Midbrain (tissue), 1 donor: ENCODE measurements at places on chromosomes 2 and 18.

GRCh38 chr2:60092781-60093180, 460.7 kb downstream of the BCL11A start:
- DNase-seq = no peak

GRCh38 chr2:46058140-46058539, 239.1 kb upstream of the EPAS1 start:
- DNase-seq = no peak

DNA sequence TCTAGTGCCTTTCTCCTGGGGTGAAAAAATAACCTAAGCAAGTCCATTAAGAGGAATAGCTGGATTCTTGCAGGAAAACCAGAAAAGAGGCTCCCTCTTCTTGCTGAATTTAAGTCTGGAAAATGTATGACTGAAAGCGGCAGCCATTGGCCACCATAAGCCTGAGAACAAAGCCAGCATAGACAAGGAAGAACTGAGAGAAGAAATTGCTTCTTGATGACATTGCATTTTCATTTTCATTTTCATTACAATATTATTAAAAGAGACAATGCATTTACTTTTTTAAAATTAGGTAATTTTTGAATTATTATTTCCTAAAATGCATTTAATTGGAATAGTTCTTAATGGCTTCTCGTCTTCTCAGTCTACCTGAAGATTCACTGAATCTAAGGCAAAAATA, 1157.5 kb upstream of the ZEB2 start:
- DNase-seq = no peak

DNA sequence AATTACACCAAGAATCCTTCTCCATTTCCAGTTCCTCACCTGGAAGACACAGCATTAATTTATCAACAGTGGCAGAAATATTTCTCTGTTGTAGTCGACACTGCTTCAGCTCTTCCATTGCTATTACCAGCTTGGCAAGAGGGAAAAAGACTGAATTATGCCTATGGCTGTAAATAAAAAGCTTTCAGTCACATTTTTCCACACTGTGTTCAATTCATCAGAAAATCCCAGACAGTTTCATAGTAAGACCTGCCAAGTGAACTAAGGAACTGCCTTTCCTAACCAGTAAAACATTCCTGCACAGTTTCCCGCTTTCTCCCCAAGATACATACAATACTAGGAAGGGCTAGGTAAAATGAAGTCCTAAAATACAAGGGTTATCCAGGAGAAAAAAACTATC, 94.7 kb downstream of the EXOC6B start:
- no peak for DNase-seq

GRCh38 chr2:136217996-136218395, 100.0 kb upstream of the CXCR4 start:
- DNase-seq = no peak
